ENCODE measurements at places on chromosomes 7 and 10.

GRCh38 chr7:135811506-135811905, 62.9 kb upstream of the FAM180A start:
- no peak for DNase-seq

- no peak for DNase-seq
Measured at GRCh38 chr7:99290980-99291607, 18.5 kb downstream of the MYH16 start.

DNA sequence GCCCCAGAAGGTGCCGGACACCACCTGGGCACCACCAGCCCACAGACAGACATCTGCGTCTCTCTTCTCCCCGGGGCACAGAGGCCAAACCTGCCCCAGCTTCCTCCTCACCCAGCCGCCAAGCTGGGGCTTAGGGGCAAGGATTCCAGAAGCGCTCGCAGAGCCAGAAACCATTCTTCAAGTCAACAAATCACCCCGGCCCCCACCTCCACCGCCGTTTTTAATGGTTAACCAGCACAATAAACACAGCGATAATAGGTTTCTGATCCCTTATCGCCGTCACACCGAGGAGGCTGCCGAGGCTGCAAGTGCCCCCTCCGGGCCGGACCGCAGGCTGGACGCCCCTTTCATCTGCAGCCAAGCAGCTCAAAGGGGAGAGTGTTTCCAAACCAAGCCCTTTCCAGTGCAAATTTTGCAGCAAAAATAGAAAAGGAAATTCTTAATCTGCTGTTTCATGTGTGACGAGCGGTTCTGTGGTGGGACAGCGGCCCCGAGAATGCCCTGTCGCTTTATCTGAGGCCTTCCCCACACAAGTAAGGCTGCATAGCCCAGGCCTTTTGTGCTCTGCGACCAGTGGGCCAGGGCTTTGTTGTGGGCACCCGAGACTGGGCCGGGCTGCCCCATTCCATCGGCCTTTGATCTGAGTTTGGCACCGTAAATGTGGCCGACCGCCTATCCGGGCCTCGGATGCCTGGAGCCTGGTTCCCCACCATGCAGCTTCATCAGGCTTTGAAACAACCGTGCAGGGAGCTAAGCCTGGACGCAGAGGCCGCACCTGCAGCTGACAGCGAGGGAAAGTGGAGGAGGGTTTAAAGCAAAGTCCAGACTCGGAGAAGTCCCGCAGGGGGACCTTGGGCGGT, 83.2 kb downstream of the FOXL3 start:
- peak; percentile 97 for DNase-seq

DNA sequence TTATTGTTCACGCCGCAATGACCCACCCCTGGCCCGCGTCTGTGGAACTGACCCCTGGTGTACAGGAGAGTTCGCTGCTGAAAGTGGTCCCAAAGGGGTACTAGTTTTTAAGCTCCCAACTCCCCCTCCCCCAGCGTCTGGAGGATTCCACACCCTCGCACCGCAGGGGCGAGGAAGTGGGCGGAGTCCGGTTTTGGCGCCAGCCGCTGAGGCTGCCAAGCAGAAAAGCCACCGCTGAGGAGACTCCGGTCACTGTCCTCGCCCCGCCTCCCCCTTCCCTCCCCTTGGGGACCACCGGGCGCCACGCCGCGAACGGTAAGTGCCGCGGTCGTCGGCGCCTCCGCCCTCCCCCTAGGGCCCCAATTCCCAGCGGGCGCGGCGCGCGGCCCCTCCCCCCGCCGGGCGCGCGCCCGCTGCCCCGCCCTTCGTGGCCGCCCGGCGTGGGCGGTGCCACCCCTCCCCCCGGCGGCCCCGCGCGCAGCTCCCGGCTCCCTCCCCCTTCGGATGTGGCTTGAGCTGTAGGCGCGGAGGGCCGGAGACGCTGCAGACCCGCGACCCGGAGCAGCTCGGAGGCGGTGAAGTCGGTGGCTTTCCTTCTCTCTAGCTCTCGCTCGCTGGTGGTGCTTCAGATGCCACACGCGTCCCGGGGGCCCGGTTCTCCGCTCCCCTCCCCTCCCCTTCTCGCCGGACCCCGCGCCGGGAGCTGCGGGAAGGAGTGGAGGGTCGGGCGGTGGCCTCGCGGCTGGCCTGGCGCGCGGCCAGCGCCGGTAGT, at the start of gene CBX3:
Gene CBX3 (plus strand): TSS at position 499 of the 772 bp plus-strand sequence. CDS start 1,254 bp downstream, outside the sequence.
- DNase-seq: peak; percentile 77

GRCh38 chr7:95190515-95190914, 133.8 kb downstream of the PON1 start:
- DNase-seq: no peak

DNA sequence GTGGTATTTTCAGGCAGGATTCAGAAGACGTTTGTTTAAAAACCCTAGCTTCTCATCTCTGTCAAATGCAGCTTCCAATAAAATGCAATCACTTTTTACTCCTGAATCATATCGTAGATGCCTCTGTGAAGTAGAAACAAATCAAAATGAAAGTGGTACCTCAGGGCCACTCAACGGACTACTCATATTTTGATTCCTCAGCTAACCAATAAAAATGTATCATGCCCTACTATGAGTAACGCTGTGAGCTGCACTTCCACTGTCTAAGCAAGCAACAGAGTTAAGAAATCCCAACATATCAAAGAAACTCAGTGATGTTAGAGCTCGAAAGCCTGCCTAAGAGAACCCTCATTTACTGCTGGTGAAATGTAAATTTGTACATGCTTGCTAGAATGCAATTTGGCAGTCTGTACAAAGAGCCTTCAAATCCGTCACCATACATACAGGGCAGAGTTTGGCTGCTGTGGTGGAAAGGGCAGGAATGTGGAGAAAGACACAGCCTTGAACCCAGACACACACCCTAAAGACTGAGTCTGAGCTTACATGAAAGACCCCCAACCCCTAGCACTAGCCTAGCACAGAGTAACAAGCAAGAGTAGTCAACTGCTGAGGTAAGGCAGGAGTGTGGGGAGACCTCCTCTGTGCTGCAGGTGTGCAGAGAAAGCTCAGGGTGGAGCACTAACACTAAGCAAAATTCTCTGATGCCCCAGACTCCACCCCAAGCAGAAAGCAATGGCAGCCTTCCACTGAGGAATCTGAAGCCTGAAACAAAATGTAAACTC, 151.5 kb downstream of the ANK3 start:
- peak; percentile 12 for DNase-seq

- no peak for DNase-seq
Measured at GRCh38 chr10:61779276-61779675, 116.5 kb downstream of the CABCOCO1 start.

- no peak for DNase-seq
Measured at GRCh38 chr7:50657341-50657873, 92.2 kb upstream of the DDC start.

DNA sequence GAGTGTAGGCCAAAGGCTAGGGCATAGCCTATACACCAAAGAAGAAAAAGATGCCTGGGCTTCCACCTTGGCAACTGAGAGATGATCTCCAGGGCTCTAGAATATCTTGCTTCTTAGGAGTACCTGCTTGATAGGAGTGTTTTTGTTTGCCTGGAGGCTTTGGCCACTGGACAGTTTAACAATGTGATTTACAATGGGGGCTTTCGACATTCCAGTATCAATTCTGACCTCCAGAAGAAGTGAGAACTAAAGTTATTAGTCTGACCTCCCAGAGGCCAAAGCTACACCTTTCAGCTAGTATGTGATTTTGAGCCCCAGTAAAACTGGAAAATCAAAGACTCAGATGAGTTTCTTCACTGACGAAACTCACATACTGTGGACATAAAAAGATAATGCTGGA, 96.1 kb downstream of the JMJD1C start:
- no peak for DNase-seq

GRCh38 chr10:123604506-123604905, 61.6 kb upstream of the GPR26 start:
- DNase-seq: no peak

GRCh38 chr10:79049931-79050895, 18.6 kb upstream of the ZMIZ1 start:
- DNase-seq: no peak

- no peak for DNase-seq
Measured at GRCh38 chr10:69317175-69317604, 38.9 kb downstream of the HK1 start.

DNA sequence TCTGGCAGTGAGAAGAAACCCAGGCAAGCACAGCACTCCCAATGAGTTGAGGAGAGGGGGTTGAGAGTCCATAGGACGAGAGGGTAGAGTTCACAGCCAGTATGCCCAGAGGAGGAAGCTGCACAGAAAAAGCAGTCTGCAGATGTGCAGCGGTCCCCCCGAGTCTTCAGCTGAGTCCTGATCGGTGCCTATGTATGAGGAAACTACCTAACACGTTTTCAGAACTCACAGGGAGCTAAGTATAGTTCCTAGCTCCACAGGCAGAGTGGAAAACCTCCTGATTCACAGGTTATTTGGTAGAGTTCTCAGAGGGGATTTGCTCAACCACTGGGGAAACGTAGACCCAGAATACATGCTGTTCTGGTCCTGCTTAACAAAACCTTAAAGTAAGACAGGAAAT, 271.3 kb upstream of the CNTNAP2 start:
- DNase-seq: no peak

DNA sequence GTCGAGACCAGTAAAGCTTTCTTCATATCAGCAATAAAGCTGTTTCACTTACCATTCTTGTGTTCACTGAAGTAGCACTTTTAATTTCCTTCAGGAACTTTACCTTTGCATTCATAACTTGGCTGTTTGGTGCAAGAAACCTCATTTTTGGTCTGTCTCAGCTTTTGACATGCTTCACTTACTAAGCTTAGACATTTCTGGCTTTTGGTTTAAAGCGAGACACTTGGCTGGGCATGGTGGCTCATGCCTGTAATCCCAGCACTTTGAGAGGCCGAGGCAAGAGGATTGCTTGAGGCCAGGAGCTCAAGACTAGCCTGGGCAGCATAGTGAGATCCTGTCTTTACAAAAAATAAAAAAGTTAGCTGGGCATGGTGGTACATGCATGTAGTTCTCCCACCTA, 15.8 kb downstream of the PLEKHA1 start:
- no peak for DNase-seq
